ENCODE measurements at places on chromosomes 5 and 9.

- DNase-seq: no peak
Measured at GRCh38 chr5:34622098-34622400, 34.1 kb upstream of the RAI14 start.

- DNase-seq: no peak
Measured at GRCh38 chr9:30140407-30140806, 2244.0 kb upstream of the ACO1 start.

DNA sequence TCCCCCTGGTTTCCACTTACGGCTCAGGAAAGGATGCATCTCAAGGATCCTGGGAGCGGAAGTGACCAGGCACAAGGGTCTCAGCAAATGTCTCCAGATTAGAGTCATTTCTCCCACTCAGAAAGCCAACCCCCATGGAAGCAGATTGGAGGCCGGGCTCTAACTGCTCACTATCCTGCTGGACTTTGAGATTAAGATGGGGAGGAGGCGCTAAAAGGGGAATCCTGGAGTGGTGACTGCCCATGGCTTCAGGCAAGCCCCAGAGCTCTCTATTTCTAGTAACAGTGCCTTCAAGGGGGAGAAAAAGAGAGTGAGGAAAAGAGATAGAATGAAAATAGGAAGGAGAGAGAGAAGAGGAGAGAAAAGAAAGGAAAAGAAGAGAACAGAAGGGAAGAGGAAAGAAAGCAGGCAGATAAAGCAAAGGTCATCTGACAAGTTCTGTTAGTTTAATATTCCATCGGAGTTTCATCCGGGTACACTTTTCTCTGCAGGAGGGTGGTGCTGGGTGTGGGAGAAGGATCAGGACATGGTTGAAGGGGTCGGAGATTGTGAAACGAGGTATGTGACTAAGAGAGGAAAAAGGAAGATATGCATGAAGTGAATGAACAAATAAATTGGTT, at the start of gene AGXT2:
Gene AGXT2, minus strand, starts transcription at position 165 of the 620 bp plus-strand sequence. Its CDS starts 57 bp downstream, at position 108.
- no peak for DNase-seq

DNA sequence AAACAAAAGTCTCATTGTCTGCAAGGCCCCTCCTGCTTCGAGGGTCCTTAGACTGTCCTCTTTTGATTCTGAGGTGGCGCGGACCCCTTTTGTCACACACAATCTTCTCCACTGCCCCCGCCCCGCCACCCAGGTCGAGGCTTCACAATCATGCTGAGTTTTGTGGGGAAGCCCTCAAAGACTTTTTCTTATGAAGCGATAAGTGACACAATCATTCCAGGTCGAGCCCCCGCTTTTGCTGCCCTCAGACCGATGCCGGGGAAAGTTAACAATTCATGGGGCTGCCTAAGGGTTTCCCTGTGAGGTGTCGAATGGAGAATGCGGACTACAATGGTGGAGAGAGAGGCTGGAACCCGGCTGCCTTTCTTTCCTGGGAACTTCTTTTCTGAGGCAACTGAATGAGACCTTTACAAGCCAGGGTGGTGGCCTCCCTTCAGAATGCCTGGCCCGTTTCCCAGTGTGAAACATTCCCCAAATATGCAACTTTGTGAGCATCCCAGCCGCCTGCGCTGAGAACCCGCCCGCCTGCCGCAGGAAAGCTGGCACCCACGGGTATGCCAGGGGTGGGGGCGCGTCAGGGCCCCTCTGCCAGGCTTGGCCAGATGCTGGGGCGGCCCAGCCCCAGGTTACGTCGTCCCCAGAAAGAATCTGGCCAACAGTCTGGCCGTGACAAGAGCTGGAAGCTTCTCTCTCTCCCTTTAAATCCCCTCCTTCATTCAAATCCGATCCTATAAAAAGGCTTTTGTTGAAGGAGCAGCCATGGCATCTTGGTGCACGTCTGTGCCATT, 71.9 kb downstream of the MAP1B start:
- no peak for DNase-seq

DNA sequence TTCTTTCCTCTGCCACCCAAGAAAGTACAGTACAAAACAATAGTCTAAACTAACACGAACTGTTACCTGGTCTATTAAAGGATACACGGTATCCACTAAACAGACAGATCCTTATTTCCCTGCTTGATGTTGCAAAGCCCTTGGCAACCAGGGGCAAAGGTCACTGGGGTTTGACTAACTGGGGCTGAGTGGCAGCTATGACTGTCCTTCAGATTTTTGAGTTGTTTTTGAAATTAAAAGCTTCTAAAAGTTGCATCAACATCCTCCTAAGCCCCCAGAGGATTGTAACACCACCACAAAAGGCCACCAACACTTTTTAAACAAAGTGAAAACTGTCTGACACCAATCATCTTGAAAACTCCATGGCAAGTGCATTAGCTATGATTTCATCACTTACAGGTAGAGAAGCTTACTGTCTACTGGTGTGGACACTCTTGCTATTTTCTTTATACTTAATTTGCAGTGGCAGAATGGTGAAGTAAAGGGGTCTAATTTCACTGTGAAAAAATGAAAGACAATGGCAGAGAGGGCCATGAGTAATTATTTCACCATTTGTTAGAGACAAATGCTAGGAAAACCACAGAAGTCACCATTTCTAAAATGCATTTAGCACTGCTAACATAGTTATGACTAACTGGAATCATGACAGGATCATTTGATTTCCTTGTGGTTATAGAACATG, 292.4 kb downstream of the EFNA5 start:
- DNase-seq: no peak

GRCh38 chr5:136026636-136027035, 2.2 kb upstream of the TGFBI start:
- no peak for DNase-seq

DNA sequence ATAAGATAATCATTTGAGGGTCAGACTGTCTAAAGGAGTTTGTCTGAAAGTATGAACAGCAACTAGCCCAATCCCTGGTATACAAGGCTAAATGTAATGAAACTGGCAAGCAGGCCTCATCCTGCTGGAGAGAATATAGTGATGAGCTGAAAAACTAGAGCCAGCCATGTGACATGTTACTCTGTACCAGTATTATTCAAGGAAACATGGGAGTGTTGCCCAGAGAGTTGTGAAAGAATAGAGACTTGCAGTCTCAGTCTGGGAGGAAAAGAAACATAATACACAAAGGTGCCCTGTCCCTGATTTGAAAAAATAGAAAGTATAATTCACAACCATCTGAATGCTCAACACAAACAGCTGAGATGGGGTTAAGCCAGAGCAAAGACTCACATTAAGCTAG, 37.9 kb upstream of the HTR1A start:
- no peak for DNase-seq

DNA sequence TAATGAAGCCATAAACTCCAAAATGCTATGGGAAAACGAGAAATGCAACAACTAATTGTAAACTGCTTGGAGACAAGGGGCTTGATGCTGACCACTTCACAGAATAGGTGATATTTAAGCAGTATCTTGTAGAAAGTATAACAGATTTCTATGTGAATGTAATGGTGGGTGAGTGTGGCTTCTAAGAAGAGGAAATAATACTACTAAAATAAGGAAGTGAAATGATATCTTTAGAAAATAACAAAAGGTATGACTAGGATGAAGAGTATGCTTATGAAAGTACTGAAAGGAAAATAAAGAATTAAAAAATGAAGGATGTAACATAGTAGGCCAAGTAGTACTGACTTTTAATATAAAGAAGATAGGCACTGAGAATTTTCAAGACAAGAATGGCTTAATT, 94.2 kb downstream of the AGTPBP1 start:
- DNase-seq: no peak

DNA sequence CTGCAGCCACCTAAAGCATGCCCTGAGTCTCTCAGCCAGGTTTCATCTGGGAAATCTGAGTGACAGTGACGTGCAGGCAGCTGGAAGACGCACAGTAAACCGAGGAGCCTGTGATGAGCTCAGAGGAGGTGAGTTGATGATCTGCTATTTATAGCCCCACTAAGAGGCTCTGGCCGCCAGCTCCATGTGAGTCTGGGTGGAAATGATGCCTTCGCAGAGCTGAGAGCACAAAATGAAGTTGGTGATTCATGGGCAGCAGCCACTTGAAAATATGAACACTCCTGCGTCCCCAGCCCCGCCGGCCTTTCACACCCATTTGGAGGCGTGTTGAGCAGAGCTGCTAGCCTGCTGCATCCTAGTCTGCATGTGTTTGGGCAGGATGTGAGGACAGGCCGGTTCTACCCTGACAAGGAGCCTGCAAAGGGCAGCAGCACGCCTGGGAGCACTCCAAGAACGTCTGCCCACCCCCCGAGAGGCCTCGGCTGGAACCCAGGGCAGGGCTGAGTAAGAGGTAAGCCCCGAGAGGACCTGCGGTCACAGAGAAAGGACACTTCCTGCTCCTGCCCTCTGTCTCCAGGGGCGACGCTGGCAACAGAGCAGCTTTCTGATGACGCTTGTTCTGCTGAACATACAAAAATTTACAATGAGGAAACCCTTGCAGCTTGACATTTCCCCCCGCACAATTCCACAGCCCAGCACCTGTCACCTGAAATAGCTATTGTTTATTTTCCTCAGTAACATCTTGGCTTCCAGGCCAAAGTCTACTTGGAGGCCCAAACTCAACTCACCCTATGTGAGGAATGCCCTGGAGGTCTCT, 25.1 kb upstream of the CDKN2AIPNL start:
- DNase-seq: no peak

Data from type B pancreatic cell (in vitro differentiated cells).